ENCODE measurements at places on chromosomes 7 and 10.

- no peak for DNase-seq
These were observed 323.3 kb upstream of the KAT6B start for GRCh38 chr10:74502963-74503608.

- DNase-seq, result no peak
These were observed 90.2 kb upstream of the GNA12 start for GRCh38 chr7:2934211-2934731.

GRCh38 chr10:125157505-125157904, 2.9 kb downstream of the CTBP2 start:
- DNase-seq, result no peak

GRCh38 chr10:117537436-117537903, 5.1 kb upstream of the EMX2 start:
- DNase-seq, result no peak

DNA sequence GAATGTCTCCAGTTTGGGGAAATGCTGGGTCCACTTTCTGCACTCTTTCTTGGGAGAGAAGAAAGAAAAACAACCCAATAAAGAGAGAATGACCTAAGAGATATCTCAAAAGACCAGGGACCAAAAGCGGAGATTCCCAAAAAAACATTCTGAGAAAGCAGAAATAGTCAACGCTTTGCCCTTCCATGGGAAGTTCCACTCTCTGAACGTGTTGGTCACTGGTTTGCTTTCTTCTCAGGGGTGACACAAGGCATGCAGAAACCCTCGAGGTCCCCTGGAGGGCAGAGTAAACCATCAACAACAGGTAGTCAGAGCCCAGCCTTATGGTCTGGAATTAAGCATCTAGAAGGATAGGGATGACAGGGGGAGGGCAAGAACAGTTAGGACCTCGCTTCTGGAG, 26.2 kb upstream of the AOAH start:
- no peak for DNase-seq

- DNase-seq, result no peak
These were observed 337.5 kb upstream of the CNTNAP2 start for GRCh38 chr7:145779140-145779539.

DNA sequence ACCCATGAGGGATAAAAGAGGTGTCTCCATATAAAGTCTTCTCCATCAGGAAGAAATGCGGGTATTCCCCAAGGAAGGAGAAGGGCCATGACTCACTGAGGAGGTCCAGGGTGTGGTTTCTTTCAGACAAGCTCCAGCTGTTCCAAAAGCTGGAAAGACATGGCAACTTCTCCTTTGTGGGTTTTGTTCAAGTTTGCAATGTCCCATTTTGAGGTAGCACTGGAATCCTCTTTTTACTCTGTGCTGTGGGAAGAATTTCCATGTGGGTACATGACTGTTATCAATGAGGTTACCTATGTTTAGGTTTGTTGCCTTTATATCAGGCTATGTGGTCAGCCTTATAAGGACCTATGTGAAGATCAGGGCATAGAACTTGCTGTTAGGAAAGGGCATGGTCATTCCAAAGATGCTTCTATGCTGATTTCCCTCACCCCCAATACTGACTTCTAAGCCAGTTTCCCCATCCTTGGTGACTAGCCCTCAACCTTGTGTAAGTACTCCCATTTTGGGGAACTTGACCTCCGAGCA, 697.5 kb downstream of the INHBA start:
- DNase-seq, result no peak

GRCh38 chr7:25638590-25639244, 410.4 kb upstream of the NPVF start:
- no peak for DNase-seq

DNA sequence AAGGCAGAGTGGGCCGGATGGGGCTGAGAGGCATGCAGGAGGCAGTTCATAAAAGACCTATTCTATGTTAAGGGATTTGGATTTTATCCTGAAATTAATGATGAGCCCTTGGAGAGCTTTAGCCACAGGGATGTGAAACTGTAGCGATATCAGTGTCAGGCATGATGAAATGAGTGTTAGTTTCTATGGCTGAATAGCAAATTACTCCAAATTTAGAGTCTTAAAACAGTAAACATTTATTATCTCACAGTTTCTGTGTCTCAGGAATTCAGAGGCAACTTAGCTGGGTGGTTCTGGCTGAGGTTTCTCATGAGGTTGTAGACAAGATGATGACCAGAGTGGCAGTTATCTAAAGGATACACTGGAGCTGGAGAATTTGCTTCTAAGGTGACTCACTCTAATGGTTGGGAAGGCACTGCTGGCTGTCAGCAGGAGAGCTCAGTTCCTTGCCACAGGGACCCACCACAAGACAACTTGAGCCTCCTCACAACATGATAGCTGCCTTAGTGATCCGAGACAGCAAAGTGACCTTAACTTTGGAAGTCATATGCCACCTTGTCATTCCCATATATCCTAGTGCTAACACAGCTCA, 36.7 kb upstream of the SFTPD start:
- DNase-seq, result no peak

DNA sequence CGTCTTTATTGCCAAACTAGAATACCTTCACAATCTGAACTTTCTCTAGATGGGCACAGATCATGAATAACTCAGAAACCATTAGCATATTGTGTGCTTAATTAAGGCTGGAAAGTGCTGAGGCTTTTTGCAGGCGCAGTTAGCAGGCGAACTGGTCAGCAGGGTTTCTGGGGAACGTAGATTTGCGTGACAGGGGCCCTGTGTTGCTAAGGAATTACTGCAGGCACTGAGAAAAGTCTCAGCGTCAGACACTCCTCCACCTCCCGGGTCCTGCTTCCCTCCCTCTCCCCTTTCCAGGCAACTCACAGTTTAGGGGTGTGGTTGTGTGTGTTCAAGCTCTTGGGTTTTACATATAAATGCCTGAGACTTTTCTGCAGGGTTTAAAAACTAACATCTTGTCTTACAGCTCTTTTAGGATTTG, 2.2 kb downstream of the MAP3K8 start:
- DNase-seq, result peak; percentile 42

GRCh38 chr10:15222511-15222910, 54.0 kb upstream of the NMT2 start:
- DNase-seq, result no peak

- no peak for DNase-seq
These were observed 46.0 kb downstream of the PRKAR2B start for GRCh38 chr7:107090457-107090856.
